ENCODE measurements at places on chromosomes 7 and 10.

- no peak for DNase-seq
Observed at GRCh38 chr10:59771162-59771807, 18.0 kb upstream of the MRLN start.

GRCh38 chr10:90652519-90652918, 205.3 kb downstream of the HTR7 start:
- DNase-seq = peak; percentile 4

DNA sequence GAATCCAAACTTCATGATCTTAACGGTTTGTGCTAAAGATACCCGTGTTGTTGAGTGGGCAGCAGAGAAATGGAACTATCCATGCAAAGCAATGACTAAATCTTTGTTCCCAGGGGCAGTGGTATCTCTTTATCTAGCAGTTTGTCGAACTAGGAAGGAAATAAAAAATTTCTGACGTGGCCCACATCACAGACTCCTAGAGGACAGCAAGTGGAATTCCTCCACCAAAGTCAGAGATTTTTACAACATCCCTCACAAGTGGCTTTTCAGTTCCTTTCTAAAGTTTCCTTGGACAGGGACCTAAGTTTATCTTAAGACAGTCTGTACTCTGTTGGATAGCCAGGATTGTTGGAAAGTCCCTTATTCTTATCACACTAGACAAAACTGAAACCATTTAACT, 136.0 kb downstream of the RAPGEF5 start:
- no peak for DNase-seq

GRCh38 chr7:149772956-149773434, 393 bp downstream of the ZNF467 start:
- DNase-seq = no peak

DNA sequence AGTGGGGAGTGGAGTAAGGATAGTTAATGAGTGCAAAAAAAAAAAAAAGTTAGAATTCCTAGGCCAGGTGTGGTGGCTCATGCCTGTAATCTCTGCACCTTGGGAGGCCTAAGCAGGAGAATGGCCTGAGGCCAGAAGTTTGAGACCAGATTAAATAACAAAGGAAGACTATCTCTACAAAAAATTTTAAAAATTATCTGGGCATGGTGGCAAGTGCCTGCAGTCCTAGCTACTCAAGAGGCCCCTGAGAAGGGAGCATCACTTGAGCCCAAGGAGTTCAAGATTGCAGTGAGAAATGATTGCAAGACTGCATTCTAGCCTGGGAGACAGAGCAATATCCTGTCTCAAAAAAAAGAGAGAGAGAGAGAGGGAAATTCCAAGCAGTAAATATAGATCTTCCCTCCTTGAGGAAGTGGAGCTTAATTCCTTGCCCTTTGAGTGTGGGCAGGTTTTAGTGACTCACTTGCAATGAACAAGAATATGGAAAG, 19.5 kb upstream of the CSTF2T start:
- no peak for DNase-seq

DNA sequence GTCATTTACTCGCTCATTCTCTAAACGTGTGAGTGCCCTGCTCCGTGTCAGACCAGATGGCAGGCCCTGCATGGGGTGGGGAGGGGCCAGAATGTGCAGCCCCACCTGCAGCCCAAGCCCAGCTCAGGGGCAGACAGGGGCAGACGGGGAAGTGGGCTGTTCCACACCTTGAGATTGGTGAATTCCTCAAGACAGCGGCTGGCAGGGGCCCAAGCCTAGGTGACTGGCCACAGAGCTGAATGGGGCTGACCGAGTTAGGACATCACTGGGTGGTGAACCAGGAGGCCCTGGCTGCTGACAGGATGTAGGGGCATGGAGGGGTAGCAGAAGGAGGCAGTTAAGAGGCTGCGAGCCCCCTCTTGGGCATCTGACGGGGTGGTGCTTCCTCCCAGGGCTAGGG, 79.1 kb downstream of the MGMT start:
- DNase-seq = no peak

DNA sequence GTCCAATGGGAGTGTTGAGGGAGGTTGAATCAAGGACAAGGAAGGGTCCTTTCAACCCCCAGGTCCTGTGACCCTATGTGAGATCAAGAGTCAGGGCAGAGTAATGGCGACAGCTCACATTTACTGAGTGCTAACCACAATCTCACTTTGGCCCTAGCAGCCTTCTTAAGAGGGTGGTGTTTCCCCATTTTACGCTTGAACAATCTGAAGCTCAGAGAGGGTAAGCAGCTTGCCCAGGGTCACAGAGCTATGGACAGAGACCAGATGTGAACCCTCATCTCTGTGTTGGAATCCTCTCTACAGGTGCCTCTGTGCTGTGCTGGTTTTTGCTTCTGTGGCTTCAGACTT, 102.0 kb downstream of the GRK5 start:
- DNase-seq = peak; percentile 54

DNA sequence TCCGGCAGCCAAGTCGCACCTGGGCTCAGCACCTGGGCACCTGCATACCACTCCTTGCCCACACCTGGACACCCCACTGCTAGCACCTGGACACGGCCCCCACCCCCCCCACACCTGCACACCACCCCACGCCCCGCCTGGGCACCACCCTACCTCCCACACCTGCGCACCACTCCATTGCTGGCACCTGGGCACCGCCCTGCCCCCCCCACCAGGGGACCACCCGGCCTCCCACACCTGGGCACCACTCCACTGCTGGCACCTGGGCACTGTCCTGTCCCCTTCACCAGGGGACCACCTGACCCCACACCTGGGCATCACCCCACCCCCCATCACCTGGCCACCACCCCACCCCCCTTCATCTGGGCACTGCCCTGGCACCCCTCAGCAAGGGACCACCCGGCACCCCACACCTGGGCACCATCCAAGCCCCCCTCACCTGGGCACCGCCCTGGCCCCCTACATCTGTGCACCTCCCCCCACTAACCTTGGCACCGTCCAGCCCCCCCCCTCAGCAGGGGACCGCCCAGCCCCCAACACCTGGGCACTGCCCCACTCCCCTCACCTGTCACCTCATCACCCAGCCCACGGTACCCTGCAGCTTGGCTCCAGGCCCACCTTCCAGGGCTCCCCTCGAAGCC, 33.8 kb upstream of the RNF32 start:
- DNase-seq = no peak

- DNase-seq = no peak
Observed at GRCh38 chr10:109902992-109903947, 20.0 kb downstream of the XPNPEP1 start.

GRCh38 chr7:137834552-137834951, 12.2 kb downstream of the DGKI start:
- no peak for DNase-seq

GRCh38 chr10:108290823-108291222, 1126.3 kb upstream of the SORCS1 start:
- no peak for DNase-seq

DNA sequence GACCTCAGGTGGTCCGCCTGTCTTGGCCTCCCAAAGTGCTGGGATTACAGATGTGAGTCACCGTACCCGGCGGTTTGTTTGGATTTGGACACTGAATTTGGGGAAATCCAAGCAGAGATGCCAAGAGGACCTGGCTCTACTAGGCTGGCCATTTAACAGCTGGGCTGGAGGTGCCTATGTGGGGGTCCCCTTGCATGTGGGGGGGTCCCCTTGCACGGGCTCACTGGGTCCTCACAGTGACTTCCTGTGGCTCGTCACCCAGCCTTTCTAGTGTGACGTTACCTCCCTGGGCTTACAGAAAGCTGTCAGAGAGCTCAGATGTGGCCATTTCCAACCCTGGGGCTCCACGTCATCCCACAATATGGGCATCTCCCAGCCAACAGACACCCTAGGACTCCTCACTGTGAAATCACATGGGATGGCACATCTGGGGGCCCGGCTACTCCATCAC, 49.3 kb upstream of the GNA12 start:
- peak; percentile 62 for DNase-seq

DNA sequence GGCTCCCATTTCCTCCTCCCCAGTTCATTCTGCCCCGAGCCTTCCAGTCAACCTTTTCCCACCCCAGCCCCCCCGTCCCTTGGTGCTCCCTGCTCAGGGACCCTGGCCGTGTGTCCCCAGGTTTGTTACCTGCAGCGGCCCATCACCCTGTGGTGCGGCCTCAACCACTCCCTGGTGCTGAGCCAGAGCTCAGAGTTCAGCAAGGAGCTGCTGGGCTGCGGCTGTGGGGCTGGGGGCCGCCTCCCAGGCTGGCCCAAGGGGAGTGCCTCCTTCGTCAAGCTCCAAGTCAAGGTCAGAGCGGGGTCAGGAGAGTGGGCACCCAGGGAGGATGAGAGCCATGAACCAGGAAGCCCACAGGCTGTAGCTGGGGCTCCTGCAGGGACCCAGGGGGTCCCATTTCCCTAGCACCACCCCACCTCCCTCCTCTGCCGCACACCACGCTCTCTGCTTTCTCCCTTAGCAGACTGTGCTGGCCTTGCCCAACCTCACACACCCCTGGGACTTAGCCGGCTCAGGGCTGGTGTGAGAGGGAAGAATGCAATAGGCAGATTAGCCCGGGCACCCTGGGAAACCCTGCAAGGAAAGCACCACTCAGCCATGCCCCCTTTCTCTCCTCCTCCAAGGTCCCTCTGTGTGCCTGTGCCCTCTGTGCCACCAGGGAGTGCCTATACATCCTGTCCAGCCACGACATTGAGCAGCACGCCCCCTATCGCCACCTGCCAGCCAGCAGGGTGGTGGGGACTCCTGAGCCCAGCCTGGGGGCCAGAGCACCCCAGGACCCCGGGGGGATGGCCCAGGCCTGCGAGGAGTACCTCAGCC, 2.0 kb upstream of the PCOLCE start:
- DNase-seq = no peak

DNA sequence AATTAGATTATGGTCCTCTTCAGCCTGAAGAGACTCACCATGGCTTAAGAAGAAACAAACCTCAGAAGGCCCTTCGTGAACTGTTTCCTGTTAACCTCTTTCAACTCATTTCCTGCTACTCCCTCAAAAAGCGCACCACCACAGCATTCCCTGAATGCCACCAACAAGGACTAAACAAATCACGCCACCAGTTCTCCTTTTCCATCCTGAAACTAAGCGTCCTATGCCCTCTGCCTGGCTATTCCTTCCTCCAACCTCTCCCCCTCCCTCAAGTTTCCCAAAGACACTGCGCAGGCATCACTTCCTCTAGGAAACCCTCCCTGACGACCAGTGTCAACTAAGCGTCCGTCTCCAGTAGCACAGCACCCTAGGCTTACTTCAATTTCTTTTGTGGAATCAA, 12.0 kb downstream of the YWHAG start:
- DNase-seq = no peak

- DNase-seq = no peak
Observed at GRCh38 chr10:70409772-70410171, 5.8 kb downstream of the EIF4EBP2 start.

DNA sequence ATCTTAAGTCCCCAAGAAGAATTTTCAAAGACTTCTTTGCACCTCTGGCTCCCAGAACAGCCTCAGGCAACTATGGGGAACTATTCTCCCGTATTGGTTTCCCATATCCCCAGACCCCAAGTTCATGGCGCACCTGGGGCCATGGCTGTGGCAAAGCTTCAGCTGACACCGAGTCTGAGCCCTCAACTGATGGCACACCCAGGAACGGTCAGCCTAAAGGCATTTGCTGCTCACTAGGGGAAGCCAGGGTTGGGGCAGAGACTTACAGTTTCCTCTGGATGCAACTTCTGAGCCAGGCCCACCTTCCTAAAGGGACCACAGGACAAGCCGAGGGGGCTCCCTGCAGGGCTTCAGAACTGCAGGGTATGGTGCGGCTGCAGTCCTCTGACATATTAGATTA, 13.7 kb upstream of the CPA1 start:
- DNase-seq = no peak

GRCh38 chr10:129602938-129603535, 136.0 kb downstream of the MGMT start:
- DNase-seq = no peak

DNA sequence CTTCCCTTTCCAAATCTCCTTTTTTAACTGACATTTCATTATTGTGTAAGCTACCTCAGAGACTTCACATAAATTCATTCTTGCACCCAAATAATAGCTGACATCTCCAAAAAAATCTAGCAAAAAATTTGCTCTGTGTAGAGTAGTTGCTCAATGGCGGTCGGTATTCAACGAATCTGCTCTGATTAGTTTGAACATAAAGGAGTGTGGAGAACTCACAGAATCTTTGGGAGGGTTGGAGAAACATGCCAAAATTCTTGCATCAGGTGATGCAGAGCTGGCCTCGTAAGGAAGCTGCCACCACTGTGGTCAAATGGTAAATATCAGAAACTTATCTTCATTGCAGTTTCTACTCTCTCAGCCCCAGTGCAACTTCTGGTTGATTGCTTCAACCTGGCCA, 201.2 kb upstream of the MDFIC start:
- DNase-seq = no peak

DNA sequence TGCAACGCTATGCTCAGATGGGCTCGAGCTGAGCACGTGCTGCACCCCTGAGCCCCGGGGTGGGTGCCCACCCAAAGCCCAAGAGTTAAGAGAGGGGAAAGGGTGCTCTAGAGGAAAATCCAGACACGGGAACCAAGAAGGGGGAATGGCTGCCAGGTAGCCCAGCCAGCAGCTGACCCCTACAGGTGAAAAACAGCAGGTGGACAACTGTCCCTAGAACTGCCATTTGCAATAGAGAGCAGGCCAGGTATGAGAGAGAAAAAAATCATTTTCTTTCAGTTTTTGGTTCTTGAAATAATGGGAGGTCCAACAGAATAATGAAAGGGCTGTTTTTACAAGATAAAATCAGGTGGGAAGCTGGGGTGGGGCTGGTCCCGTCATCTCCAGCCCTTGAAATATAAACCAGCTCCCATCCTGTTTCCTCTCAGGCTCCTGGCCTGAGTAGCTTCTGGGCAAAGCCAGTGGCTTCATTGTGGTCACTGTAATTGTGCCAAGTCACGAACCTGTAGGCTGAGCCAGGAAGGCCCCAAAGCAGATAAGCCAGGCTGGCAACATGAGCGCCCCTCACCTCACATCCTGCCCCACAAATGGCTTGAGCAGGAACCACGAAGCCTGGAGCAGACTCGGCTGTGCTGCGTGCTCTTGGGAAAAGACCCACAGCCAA, 257.8 kb downstream of the SNX10 start:
- DNase-seq = no peak

DNA sequence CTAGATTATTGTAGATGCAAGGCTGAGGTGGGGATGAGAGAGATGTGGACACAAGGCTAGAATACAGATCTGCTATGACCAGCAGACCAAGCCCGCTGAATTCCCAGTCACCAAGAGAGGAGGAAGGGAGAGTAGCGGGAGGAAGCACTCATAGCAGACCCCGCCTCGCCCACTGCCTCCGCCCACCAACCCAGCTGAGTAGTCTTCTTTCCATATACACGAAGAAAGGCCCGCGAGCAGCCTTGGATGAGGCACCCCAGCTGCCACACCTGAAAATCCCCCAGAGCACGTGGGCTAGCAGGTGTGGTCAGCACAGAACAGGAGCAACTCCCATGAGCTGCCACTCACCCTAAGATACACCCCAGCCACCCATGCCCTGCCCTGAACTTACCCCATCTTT, 7.9 kb upstream of the H2BK1 start:
- no peak for DNase-seq

GRCh38 chr7:40698214-40698920, 563.6 kb downstream of the SUGCT start:
- no peak for DNase-seq

DNA sequence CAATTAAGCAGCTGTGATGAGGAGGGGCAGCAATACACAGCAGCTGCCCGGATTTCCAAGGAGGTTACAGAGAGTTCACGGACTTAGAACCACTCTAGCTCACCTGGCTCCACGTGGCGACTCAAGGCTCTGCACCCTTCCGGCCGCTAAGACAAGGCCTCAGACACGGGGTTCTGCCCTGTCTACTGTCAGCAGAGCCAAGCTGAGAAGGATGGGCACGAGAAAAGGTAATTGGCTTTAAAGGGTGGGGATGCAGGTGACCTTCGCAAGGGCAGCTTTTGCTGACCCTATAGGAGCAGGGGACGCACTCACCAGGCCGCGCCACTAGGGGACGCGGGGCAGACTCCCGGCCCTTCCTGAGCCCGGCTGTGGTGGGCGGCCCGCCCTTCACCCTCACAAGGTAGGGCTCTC, 152.4 kb downstream of the KIF20B start:
- DNase-seq = no peak

Data from GM20000 (cell line).